ENCODE measurements at places on chromosomes 6 and 20.

DNA sequence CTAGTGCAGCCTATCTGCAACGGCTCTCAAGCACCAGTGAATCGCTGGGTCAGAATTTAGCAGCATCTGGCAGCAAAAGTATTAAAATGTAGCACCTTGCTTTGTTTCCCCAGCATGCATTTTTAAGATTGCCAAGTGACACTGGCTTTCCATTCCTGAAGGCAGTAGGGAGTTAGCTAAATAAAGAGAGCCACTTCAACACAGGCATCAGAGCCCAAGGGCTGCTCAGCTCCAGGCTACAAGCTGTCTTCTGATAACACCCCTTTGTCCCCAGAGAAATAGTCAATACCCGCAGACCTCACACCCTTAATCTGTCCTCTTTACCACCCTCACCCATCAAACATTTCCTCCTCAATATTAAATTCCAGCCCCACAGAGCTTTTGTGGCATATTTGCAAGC lies 19.7 kb upstream of the MDFI start:
- no peak for DNase-seq

- no peak for DNase-seq
Observed at GRCh38 chr6:39568896-39569295, 156.3 kb downstream of the KIF6 start.

- no peak for DNase-seq
Observed at GRCh38 chr6:165186441-165187205, 122.8 kb downstream of the C6orf118 start.

GRCh38 chr6:73129653-73130443 lies 95.4 kb downstream of the KHDC1L start:
- DNase-seq = peak; percentile 75

GRCh38 chr6:121826156-121826810 lies 390.8 kb downstream of the GJA1 start:
- peak; percentile 57 for DNase-seq

- DNase-seq = no peak
Observed at GRCh38 chr6:135281227-135281626, 100.1 kb downstream of the MYB start.
